ENCODE measurements at places on chromosomes 7 and 10.

DNA sequence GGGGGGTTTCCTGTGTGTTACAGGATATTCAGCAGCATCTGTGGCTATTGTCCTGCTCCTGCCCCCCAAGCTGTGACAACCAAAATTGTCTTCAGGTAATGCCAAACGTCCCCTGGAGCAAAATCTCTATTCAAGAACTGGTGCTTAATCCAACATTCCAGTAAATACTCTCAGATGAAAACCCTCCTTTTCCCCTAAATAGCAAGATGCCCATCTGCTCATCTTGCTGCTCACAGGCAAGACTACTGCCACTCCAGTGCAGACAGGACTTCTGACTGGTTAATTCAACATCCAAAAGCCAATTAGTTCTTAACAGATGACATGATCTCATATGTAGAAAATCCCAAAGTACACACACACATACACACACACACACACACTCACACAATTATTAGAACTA is 20.5 kb upstream of the JAZF1 start:
- DNase-seq: no peak

GRCh38 chr10:78570633-78571235 is 498.0 kb upstream of the ZMIZ1 start:
- no peak for DNase-seq

GRCh38 chr7:127943541-127944521 is 87.4 kb downstream of the LRRC4 start:
- DNase-seq: no peak

DNA sequence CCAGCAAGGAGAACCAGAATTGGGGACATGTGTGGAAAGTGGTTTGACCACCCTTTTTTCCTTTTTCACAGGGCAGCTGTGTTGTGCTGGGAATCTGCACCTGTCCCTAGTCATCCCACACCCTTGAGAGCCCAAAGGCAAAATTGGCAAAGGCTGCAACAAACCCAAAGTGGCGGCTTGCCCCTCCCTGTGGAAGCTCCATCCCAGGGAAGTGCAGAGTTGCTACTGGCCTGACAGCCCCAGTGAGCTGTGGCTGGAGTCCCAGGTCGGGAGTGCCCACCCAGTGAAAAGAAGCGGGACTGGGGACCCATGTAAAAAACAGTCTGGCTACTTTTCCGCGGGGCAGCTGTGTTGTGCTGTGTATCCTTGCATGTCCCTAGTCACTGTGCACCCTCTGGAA is 109.1 kb upstream of the GRM3 start:
- no peak for DNase-seq

DNA sequence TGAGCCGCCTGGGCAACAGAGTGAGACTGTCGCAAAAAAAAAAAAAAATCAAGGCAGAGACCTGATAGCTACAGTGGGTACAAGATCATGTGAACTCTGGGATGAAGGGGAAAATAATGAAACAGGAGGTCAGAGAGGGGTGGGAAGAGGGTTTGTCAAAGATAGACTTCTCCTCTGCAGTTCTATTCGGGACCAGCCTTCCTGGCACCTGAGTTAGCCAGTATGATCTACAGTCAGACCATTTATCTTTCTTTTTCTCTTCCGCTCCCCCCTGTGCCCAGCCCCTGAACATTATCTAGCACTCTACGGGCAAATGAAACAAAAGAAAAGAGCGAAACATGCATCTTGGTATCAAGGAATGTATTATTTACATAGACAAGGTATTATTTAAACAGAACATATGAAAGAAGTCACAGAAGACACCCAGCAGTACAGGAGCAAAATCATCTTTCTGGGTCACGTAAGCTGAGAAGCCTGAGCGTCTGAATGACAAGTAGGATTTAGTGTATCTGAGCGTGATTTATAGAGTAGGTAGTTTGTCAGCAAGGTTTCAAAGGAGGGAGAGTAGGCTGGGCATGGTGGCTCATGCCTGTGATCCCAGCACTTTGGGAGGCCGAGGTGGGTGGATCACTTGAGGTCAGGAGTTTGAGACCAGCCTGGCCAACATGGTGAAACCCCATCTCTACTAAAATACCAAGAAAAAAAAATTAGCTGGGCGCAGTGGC is 109.0 kb downstream of the PRKCQ start:
- DNase-seq: no peak

DNA sequence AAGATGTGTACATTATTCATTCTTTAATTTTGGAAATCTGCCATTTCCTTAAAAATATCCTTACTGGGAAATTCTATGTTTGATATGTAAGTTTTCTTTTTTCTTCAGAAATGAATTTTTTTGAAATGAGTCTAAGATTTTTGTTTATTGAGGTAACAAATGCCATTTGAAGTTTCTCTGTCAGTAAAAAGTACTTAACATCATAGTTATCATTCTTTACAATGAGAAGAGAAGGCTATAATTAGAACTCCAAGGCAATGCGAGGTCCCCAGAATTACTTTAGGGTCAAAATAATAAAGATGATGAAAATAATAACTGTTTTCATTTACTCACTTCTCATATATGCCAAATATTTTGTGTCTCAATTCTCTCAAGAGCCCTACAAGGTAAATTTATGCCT is 37.0 kb upstream of the RHOBTB1 start:
- no peak for DNase-seq

Data from NCI-H1417 treated with DMSO at 0.1 percent for 48 hours (cell line).